Spinal cord (tissue), 10 donors: ENCODE measurements at places on chromosomes 5 and 9. TPM values are rescaled to one million over a fixed set of nuclear protein-coding genes. Genes with fewer than 3 reads are reported as not detected.

Gene GABRP
- total RNA-seq: 0.28 TPM

Gene CD74
- 175 TPM for total RNA-seq

Gene PRUNE2
- 166 TPM for total RNA-seq

Gene ASPN
- total RNA-seq: 118 TPM
